ENCODE measurements at places on chromosomes 1 and 21.

GRCh38 chr21:16978309-16978895 is 534.4 kb upstream of the CXADR start:
- no peak for DNase-seq

- DNase-seq: no peak
Observed at GRCh38 chr1:32868806-32869455, 1.8 kb downstream of the FNDC5 start.

- DNase-seq: no peak
Observed at GRCh38 chr1:87202922-87203655, 125.6 kb upstream of the LMO4 start.

DNA sequence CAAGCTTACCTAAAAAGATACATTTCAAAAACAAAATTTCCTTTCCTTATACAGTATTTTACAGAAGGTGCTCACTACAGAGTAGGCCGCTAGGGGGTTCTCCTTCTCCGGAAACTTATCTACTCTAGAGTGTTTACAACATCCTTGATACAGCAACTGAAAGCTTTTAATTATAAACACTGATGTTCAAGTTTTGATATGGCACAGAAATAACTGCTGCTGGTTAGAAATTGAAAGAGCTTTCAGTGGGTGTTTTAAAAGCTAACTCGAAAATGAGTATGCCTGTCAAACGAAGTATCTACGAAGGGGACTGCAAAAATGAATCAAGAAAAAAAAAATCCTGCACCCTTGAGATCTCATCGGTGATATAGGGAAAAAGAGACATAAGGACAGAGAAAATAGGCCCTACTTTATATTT is 1.0 kb downstream of the YOD1 start:
- DNase-seq: peak; percentile 78

DNA sequence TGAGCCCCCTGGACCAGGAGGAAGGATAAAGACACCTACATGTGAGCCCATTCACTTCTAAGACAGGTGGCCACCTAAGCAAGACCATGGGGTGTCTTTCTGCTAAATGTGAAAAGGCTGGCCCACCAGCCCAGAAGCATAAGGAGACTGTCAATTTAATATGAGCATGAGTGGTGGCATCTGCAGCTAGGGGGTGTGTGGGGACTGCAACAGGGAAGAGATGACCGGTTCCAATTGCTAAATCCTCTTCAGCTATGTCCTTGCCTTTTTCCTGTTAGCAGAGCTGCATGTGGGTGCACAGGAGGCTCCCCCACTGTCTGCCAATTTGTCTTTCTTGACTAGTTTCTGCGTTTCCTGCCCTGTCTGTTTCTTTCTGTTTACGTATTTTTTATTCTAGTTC is 22.3 kb upstream of the BMP8A start:
- no peak for DNase-seq

All from activated naive CD4-positive, alpha-beta T cell treated with anti-CD3 and anti-CD28 coated beads for 36 hours (primary cell).